ENCODE measurements at places on chromosomes 5 and 9.

DNA sequence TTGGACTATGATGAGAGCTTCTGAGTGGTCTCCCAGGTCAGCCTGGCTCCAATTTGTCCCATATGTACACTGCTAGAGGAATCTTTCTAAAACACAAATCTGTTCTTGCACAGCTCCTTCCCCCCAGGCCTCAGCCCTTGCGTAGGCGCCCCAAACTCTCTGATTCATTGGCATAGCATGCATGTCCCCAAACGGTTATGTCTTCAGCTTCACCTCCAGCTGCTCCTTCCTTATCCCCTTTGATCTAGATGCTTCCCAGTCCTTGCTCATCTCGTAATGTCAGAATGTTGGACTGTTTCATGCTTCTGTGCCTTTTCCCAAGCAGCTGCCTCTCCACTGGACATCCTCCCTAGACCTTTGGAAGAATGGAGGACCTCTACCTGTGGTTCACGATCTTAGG lies 60.1 kb upstream of the BASP1 start:
- peak; percentile 82 for DNase-seq

DNA sequence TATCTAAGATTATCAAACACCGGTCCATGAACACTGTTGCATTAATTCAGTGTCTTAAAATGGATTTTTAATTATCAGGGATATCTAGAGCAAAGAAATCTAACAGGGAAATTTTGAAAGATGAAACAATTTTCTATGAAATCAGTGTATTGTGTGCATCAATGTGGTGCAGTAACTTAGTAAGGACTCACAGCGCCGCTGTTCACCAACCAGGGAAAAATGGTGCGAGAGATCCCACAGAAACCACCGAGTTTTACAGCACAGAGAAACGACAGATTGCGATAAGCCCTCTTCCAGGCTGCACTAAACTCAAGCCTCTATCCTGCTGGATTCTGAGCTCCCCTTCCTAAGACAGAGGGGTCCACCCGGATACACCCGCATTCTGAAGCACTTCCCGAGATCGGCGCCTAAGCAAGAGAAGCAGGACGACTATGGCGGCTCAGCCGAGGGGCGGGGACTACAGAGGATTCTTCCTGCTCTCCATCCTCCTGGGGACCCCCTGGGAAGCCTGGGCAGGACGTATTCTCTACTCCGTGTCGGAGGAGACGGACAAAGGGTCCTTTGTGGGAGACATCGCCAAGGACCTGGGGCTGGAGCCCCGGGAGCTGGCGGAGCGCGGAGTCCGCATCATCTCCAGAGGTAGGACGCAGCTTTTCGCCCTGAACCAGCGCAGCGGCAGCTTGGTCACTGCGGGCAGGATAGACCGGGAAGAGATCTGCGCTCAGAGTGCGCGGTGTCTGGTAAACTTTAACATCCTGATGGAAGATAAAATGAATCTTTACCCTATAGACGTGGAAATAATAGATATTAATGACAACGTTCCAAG lies at the start of gene PCDHGA7:
Gene PCDHGA7 (plus strand): TSS at position 274 of the 826 bp plus-strand sequence. CDS start 158 bp downstream, at position 432.
- peak; percentile 54 for DNase-seq

GRCh38 chr5:27652505-27652904 lies 614.1 kb upstream of the CDH9 start:
- no peak for DNase-seq

GRCh38 chr5:50823568-50823967 lies 157.1 kb downstream of the PARP8 start:
- DNase-seq, result no peak

DNA sequence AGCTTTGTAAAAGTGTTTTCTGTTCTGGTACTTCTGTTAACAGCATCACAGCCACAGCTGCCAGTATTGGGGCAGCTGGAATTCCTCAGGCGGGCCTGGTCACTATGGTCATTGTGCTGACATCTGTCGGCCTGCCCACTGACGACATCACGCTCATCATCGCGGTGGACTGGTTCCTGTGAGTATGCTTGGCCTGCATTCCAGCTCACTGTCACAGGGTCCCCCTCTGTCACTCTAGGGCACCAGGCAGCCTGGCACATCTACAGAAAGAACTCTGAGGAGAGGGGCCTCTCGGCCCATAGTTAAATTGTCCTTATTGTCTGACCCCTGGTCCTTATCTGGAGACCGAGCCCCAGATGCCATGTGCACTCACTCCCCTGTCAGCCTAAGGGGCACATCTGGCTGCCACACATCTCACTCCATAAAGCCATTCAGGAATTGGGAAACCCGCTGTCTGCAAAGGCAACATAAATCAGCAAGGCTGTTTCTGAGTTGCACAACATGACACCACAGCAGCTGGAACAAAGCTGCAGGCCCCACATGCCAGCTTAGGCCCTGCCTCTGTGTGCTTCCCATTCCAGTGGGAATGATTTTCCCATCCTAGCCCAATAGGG lies 77.5 kb downstream of the SLC1A3 start:
- peak; percentile 99 for DNase-seq

GRCh38 chr5:78361631-78361993 lies 1.2 kb downstream of the SCAMP1 start:
- no peak for DNase-seq

- no peak for DNase-seq
Observed at GRCh38 chr9:136671646-136672430, 9.1 kb downstream of the EGFL7 start.

- peak; percentile 45 for DNase-seq
Observed at GRCh38 chr9:77677957-77678535, 29.9 kb upstream of the GNA14 start.

DNA sequence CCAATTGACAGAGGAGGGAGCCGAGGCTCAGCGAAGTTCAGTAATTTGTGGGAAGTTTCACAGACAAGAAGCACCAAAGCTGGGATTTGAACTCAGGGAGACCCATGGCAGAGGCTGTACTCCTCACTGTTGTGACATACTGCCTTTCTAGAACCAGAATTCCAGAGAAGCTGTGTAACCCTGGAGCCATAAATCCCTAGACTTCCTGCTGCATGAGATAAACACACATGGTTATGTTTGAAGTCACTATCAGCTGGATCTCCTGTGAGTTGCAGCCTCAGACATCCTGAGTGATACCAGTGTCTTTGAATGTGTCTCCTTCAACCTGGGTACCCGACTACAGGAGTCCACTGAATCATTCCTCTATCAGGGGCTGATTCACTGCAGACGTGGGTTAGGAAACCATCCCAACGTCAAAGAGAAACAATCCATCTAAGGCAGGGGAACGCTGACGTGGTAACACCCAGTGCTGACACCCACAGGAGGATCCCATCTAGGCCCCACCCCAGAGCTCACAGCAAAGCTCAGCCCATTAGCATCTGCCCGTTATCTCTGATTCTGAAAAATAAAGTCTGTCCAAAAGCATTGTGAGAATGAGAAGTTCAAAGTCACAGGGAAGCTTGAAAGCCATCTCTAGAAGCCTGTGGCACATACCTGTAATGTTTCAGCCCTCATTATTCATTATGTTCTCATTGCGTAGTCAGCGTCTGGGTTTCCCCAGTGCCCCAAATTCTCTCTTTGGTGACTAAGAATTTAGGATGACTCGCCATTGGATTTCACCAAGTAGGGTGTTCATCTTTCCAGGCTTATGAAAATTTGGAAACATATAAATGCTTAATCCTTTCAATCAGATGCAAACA lies 36.3 kb upstream of the BASP1 start:
- DNase-seq, result peak; percentile 100
